HFFc6 (cell line): ENCODE measurements at places on chromosomes 3 and 15. TPM values are rescaled to one million over a fixed set of nuclear protein-coding genes. Genes with fewer than 3 reads are reported as not detected.

The CCR9 gene
- not detected in 3 replicates for total RNA-seq

The GOLGA6L4 gene
- 0.62 to 1.3 TPM (median 0.85 TPM) in 3 replicates for total RNA-seq

The LRCH3 gene
- 31.3 to 43.2 TPM (median 39.7 TPM) in 3 replicates for total RNA-seq

The TRH gene
- total RNA-seq, result not detected in 3 replicates

The A4GNT gene
- total RNA-seq, result not detected in 3 replicates

The IMPG2 gene
- 0.05 to 0.11 TPM (median 0.05 TPM) in 3 replicates for total RNA-seq

The SRGAP3 gene
- total RNA-seq, result 0.23 to 0.81 TPM (median 0.66 TPM) in 3 replicates

The TRPM7 gene
- total RNA-seq, result 20.8 to 23.8 TPM (median 23.5 TPM) in 3 replicates

The RETNLB gene
- total RNA-seq, result not detected in 3 replicates

DNA sequence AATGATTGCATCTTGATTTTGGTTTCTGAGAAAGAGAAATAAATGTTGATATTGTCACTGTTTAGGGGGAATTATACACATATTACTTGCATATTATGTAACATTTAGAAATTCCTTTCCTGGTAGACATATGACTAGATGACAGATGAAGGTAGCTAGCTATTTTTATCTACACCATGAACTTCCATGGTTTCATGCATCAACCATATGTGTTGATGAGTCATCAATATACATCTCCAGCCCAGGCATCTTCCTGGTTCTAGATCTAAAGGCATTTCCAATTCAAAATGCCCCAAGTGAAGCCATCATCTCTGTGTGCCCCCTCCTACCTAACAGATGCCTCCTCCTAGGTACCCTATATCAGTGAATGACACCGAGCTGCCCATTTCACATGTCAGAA, 9.5 kb upstream of the ADAMTSL3 start:
- no peak for DNase-seq

- peak; percentile 85 for DNase-seq
Measured at GRCh38 chr3:195850857-195851543, 39.3 kb upstream of the MUC4 start.

GRCh38 chr3:130316169-130316568, 29.3 kb upstream of the COL6A5 start:
- peak; percentile 18 for DNase-seq

DNA sequence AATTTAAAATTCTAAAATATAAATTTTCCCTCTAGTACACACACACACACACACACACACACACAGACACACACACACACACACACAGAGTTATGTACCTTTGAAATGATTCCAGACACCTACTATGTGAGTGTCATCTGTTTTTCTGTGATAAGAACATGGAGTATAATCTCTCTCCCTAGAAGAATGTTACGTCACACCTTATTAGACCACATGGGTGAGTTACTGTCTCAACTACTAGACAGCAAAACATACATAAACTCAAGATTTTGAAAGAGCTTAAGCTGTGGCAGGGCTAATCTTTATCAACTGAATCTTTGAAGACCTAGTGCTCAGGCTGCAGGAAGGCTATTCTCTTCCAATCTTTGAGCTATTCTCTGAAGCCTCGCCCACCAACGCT, 385.9 kb upstream of the BCHE start:
- no peak for DNase-seq

GRCh38 chr3:14175383-14176037, 2.9 kb downstream of the XPC start:
- no peak for DNase-seq

GRCh38 chr15:52100807-52101442, 11.7 kb downstream of the BCL2L10 start:
- peak; percentile 89 for DNase-seq

DNA sequence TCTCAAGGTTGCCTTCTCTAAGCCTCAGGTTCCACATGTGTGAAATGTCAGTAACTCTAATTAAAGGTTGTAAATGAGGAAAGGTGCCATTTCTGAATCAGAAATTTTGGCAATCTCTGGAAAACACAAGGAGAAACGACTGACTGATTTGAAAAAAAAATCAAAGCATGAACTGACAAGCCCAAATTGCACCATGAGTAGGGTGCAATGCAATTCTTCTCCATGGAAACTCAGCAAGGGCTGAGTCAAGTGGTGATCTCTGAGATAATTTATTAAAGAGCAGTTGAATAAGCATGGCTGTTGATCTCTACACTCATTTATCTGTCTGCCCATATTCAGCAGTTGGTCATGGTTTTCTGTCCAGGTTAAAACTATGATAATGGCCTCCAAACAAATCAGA, 201.6 kb upstream of the CMC1 start:
- no peak for DNase-seq

DNA sequence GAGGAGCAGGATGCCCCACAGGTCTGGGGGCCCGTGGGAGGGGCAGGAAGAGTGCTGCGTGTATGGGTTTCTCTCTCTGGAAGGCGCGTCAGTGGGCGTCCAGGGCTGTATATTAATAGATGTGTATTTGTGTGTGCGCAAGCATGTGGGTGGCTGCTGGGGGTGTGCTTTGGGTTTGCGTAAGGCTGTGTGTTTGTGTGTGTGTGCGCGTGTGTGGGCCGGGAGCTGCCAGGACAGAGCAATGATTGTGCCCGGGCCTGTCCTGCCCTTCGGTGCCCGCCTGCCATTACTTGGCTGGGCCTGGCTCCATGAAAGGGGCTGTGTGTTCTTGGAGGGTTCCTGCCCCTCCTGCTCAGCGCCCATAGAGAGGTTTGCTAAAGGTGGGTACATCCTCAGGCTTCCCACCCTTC, 16.3 kb downstream of the CSPG4 start:
- DNase-seq, result no peak
